ENCODE measurements at places on chromosomes 1 and 21. TPM values are rescaled to one million over a fixed set of nuclear protein-coding genes. Genes with fewer than 3 reads are reported as not detected.

DNA sequence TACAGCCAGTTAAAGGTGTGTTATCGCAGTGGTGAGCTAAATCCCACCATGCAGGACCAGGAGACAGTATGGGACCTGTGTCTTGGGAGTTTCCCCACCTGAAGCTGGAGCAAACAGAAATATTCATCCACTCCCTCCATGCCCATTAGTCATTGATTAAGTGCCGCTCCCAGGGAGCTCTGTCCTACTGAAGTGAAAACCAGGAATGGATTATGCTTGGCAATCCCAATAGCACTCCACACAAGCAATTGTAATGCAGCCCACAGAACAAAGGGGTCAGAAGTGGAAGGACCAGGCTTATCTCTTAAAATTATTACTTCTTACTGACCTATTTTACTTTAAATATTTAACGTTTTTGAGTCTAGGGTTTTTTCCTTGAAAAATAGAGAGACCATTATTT, 1005.4 kb downstream of the ADGRL2 start:
- H3K4me1 ChIP-seq = no peaks in the 10 kb centered on the region
- no peaks in the 10 kb centered on the region for H3K27me3 ChIP-seq
- H3K36me3 ChIP-seq = no peaks in the 10 kb centered on the region
- no peak for DNase-seq

- no peaks in the 10 kb centered on the region for H3K36me3 ChIP-seq
- peaks cover 13% of the 10 kb centered on the region for H3K4me1 ChIP-seq
- DNase-seq = no peak
- H3K4me3 ChIP-seq = no peak overlapping the region
- no peak overlapping the region for H3K27ac ChIP-seq
Observed at GRCh38 chr1:244212219-244212618, 161.1 kb downstream of the ZBTB18 start.

DNA sequence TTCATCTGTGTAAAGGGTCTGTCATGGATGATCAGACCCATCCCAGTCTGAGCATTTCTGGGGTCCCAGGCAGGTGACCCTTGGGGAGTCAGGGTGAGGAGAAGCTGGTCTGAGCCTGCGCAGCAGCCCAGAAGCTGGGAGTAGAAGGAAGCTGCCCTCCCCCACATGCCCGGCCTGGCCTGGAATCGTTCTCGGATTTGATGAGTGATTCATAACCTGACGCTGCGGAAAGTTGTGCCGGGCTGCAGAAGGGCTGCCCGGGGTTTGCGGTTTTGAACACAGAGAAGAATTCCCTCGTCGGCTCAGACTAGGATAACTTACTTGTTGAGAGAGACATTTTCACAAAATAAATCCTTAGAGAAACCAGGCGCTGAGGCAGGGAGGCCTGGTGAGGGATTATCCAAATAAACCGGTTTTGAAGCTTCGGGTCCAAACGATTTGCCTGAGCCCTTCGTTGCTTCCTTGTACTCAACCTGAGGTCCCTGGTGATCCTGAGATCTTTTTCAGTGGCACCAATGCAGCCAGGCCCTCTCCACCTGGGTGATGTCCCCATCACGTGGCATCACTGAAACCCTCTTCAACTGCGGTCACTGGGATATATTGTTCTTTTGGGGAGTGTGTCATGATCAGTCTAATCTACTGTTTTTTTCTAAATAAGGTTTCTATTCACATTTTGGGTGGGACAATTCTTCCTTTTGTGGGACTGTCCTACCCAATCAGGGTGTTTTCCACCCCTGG, 29.2 kb downstream of the EPHB2 start:
- no peak for DNase-seq
- H3K4me3 ChIP-seq = no peak overlapping the region
- no peaks in the 10 kb centered on the region for H3K36me3 ChIP-seq
- H3K27me3 ChIP-seq = no peaks in the 10 kb centered on the region
- no peak overlapping the region for H3K27ac ChIP-seq
- H3K4me1 ChIP-seq = no peaks in the 10 kb centered on the region

DNA sequence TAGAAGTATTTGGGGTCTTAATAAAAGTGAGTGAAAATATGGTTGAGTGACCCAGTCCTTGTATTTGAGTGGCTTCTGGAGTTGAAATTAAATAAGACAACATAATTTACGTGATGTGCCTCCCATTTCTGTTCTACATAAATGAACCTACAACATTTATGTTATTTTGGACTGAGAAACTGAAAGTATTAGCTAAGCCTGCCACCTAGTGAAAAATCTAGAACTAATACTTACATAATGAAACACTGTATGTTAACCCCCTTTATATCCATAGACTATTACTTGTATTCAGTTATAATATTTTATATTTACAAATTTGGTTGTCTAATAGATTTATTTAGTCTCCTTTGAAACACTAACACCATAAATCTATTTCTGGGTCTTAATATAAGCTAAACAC, 298.9 kb downstream of the KCNT2 start:
- H3K4me1 ChIP-seq = no peaks in the 10 kb centered on the region
- H3K27me3 ChIP-seq = no peaks in the 10 kb centered on the region
- no peaks in the 10 kb centered on the region for H3K36me3 ChIP-seq
- no peak overlapping the region for H3K4me3 ChIP-seq
- H3K27ac ChIP-seq = no peak overlapping the region

DNA sequence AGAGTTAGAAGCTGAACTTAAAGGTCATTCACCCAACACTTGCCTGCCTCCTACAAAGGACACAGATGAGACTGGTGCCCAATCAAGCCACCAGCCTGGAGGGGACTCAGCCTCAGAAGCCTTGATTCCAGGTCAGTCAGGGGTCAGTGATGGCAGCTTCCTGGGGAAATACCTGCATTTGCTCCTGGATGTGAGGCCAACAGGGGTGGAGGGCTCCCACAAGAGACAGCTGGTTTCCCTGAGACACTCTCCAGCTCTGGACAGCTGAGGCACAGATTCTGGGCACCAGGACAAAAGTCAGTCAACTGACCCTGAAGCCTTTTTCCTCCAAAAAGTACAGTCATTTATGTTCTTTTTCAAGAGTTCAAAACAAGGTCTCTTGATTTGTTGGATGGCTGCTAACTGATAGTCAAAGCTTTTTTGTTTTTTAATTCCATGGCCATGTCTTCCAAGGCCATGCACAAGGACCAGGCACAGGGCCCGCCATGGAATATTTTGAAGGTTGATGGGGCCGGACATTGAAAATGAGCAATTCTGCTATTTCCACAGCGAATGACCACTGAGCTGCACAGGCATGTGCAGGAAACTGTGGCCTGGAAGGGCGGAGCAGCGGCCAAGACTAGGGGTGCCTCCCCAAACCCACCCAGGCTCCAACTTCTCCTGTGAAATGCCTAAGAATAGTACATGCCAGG, 1.8 kb downstream of the C2CD2 start:
- DNase-seq = no peak
- H3K4me1 ChIP-seq = peaks cover 50% of the 10 kb centered on the region
- H3K27ac ChIP-seq = no peak overlapping the region
- no peaks in the 10 kb centered on the region for H3K27me3 ChIP-seq
- peak overlapping the region; percentile 74 for H3K4me3 ChIP-seq

DNA sequence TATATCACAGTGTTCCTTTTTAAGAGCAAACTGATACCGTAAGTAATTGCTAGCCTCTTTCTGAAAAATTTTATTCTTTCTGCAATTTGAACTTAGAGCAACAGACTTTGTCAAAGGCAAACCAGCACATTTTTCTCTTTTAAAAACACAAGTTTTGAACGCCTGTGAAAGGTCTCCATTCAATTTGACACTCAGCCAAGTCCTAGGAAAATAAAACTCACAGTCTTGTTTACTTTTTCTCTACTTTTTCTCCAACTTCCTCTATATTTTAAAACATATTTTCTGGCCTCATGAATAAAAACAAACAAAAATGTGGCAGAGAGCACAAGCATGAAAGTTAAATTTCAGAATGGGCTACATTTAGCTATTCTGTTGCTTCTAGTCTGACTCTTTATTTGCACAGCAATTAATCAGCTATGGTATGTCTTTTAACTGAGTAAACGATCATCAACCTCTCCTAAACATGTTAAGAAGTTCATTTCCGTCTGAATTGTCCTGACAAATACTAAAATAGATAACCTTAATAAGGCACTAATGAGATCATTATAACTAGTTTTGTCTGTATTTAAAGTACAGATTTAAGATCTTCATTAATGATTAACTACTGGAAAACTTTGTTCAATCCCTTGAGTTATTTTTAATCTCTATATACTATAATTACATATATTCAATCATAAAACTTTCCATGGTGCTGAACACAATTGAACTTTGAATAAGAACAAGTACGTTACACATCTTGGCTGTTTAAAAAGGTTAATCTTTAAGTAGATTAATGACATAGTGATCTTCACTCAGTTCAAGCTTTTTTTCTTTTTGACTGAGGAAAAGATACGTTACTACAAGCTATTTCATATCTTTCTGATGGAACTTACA, 550.6 kb downstream of the PTBP2 start:
- no peaks in the 10 kb centered on the region for H3K27me3 ChIP-seq
- H3K4me3 ChIP-seq = no peak overlapping the region
- no peak for DNase-seq
- peaks cover 17% of the 10 kb centered on the region for H3K4me1 ChIP-seq
- H3K27ac ChIP-seq = no peak overlapping the region

DNA sequence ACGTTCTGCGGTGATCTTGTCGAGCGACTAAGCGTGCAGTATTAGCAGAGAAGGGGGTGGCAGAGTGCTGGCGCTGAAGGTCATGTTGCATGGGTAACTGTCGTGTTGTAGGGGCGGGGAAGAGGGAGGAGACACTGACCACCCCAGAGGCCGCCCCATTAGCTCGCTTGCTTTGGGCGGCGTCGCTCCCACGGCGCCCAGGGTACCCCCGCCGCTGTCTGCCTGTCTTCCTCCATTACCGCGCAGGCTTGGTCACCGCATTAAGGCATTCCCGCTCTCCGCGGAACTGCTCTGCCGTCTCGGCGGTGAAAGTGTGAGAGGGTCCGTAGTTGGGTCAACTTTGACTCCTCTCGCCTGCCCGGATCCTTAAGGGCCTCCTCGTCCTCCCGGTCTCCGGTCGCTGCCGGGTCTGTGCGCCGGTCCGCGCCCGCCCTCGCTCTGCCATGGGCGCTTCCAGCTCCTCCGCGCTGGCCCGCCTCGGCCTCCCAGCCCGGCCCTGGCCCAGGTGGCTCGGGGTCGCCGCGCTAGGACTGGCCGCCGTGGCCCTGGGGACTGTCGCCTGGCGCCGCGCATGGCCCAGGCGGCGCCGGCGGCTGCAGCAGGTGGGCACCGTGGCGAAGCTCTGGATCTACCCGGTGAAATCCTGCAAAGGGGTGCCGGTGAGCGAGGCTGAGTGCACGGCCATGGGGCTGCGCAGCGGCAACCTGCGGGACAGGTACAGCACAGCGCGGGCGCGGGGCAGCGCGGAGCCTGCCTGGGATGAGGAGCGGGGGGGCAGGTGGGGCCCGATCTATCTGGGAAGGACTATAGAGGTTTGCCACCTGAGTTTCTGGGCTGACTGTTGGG, at the start of gene MTARC2:
Gene MTARC2 (plus strand): TSS at position 234 of the 846 bp plus-strand sequence. CDS start 210 bp downstream, at position 444.
- H3K36me3 ChIP-seq = no peaks in the 10 kb centered on the region
- DNase-seq = peak; percentile 94
- H3K27ac ChIP-seq = peak within 1 kb of the TSS; percentile 88
- peak within 1 kb of the TSS; percentile 91 for H3K4me3 ChIP-seq
- H3K4me1 ChIP-seq = peaks cover 52% of the 10 kb centered on the region
- H3K27me3 ChIP-seq = no peaks in the 10 kb centered on the region

DNA sequence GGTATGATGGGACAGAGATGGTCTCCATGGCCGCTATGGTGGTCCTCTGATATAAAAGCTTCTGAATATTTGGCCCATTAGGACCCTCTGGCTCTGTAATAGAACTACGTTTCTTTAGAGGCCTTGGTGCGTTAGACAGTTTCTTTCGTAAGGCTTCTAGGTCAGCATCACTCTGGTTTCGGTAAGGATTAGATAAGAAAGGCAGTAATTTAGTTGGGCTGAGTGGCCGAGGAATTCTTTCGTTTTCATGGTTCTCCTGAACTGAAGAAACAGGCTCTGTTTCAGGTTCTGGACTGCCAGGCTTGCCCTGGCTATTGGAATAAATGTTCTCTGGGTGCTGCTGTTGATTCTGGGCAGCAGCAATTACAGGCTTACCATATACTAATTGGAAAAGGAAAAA, 49.5 kb downstream of the TP53BP2 start:
- H3K36me3 ChIP-seq = peaks cover 94% of the 10 kb centered on the region
- no peaks in the 10 kb centered on the region for H3K27me3 ChIP-seq
- H3K27ac ChIP-seq = no peak overlapping the region

DNA sequence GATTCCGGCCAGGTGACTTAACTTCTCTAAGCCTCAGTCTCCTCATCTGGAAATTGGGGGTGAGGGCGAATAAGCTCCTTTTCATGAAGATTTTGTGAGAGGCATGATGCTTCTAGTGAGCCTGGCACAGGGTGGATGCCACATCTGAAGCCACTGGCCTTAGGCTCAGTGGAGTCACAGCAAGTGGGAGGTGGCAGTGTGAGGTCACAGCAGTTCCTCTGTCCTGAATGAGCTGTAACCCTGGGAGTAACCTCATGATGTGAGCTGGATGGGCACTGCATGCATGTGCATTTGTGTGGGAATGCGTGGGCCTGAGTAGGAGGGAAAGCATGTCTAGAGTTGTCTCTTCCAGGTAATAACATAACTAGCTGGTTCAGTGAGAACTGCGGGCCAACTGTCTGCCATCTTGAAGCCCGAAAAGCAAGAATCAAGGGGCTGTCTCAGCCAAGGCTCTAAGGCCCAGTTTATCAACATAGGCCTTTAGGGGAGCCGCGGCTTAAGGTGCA, 27.0 kb upstream of the HTR1D start:
- no peaks in the 10 kb centered on the region for H3K27me3 ChIP-seq
- no peak overlapping the region for H3K27ac ChIP-seq
- H3K4me1 ChIP-seq = no peaks in the 10 kb centered on the region
- no peak overlapping the region for H3K4me3 ChIP-seq
- DNase-seq = no peak

- H3K36me3 ChIP-seq = no peaks in the 10 kb centered on the region
- H3K27ac ChIP-seq = no peak overlapping the region
- H3K4me1 ChIP-seq = no peaks in the 10 kb centered on the region
- DNase-seq = no peak
- no peak overlapping the region for H3K4me3 ChIP-seq
Observed at GRCh38 chr1:182329471-182329870, 62.1 kb downstream of the GLUL start.

Gene MSH4
- total RNA-seq = 0.17 TPM

Gene CD53
- total RNA-seq = 62.0 TPM

Gene GSTM1
- total RNA-seq = not detected

Gene CD1D
- total RNA-seq = 0.26 TPM

Gene GJA5
- 10.3 TPM for total RNA-seq
